ENCODE measurements at places on chromosomes 12 and 14.

DNA sequence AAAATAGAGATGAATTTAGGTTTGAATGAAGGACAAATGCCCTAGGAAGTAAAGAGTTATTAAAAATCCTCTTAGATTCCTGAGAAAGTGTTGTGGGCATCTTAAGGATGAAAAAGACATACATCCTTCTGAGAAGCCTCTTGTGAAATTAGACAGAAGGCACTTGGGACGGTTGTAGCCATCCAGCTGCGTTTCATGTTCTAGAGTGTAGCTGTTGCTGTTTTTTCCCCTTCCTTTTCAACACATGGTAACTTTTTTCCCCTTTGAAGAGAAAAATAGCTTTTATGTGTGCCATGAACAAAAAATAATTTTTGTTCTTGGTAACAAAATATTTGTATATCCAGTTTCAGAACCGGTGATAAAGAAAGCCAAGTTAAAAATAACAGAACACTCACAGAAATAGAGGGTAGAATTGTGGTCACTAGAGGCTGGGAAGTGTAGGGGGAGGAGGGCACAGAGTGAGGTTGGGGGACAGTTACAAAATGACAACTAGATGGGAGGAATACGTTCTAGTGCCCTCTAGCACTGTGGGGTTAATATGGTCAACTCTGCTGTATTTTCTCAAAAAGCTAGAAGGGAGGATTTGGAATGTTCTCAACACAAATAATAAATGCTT lies 58.4 kb downstream of the PTHLH start:
- DNase-seq: no peak

GRCh38 chr12:56591126-56591525 lies 39.0 kb downstream of the BAZ2A start:
- peak; percentile 86 for DNase-seq

DNA sequence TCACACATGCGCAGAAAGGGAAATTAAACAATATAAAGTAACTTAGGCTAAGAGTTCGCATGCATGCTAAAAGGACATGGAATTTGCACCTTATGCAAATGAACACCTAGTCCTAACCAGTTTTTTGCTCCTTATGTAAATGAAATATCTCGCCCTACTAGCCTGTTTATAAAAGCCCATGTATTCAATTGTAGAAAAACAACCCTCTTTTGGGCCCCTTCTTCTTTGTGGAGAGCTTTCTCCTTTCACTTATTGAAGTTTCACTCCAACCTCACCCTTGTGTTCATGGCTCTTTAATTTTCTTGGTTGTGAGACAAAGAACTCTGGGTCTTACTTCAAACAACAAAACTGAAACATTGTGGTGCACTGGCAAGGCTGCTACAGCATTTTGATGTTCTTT lies 333.4 kb upstream of the ATXN7L3B start:
- no peak for DNase-seq

DNA sequence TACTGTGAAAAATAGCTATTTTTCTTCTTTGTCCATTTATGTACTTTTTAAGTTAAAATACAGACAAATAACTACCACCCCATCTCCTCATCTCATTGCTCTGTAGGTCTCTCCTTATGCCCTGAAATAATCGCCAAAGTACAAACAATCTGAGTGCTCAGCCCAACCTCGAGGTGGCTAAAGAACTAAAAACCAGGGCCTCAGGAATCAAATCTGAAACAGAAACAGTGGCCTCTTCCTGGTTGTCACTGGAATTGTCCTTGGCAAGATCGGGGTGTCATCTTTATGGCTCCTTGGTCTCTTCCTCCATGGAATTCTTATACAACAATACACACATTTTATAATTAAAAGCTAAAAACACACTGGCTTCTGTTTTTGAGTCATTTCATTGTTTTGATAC lies 182.4 kb downstream of the ASCL1 start:
- no peak for DNase-seq

DNA sequence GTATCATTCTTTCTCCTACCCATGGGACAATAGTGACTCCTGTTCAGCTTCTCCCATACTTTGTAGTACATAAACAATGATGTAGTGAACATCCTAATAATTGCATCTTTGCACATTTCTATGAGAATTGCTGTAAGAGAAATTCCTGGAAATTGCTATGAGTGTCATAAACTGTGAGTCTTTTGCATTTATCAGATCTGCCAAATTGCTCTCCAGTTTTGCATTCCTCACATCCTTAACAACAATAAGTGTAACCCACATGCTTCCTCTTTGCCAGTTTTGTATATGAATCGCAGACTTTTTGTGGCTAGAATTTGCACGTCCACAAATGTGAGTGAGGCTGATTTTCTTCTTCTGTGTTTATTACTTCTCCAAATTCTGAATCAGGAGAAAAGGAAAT lies 124.0 kb upstream of the TBX5 start:
- DNase-seq: no peak

GRCh38 chr14:99273766-99274345 lies 1.9 kb upstream of the BCL11B start:
- DNase-seq: no peak

- DNase-seq: no peak
These were observed 71.1 kb upstream of the CCND2 start for GRCh38 chr12:4202487-4202886.

- DNase-seq: no peak
These were observed 68.6 kb upstream of the C14orf180 start for GRCh38 chr14:104510794-104511611.

GRCh38 chr14:94768521-94769390 lies 1.2 kb downstream of the GSC start:
- DNase-seq: no peak

GRCh38 chr12:31315044-31315715 lies 10.8 kb downstream of the SINHCAF start:
- no peak for DNase-seq
